ENCODE measurements at places on chromosomes 5 and 9.

DNA sequence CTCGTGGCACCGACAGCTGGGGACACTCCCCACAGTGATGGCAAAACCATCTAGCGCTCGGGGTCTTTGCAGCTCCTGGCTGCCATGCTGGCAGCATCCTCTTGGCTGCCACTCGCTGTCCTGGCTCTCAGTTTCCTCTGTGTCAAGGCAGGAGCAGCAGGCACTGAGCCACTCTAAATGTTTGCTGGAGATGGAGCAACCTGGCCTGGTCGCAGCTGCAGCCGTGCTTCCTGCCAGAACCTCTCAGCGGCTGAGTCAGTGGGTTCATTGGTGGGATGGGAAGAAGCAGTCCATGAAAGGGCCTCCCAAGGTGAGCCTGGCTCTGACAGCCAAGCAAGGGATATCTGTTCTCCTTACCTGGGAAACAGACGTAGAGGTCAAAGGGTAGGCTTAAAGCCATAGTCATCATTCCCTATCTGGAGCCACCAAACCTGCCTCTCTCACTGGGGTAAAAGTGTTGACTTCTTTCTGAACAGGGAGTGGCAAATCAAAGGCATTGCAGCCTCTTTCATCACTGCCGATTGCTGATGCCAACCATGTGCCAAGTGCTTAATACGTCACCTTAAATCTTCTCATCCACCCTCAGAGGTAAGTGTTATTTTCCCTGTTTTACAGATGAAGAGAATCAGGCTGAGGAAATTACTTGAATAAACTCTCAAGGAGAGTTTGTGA is 304.8 kb upstream of the ZNF462 start:
- DNase-seq, result no peak

GRCh38 chr5:156759156-156759555 is 90.9 kb upstream of the PPP1R2B start:
- no peak for DNase-seq

DNA sequence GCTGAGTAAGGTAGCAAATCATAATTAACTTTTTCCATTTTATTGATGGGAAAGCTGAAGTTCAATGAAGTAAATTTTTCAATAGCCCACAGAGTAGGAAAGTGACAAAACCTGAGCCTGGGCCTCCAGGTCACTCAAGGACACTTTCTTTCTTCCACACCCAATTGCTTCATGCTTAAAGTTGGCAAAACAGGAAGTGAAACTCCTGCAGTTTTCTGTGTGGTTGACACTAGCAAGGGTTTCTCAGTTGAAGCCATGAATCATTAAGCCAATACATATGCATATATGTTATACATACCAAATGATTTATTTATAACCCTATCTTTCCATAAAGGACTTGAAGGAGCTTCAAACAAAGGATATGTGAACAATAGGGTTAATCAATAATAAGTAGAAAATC is 13.9 kb downstream of the TLR4 start:
- no peak for DNase-seq

DNA sequence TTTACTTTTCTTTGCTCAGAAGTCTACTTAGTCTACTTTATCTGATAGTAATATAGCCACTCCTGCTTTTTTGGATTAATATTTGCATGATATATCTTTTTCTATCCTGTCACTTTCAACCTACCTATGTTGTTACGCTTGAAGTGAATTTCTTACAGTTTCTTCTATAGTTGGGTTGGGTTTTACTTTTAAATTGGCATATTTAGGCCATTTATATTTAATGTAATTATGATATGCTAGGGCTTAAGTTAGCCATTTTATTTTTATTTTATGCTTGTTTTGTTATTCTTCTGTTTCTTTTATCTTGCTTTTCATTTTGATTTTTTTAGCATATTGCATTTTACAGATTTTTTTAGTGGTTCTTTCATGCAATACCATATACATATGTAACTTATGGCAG is 164.7 kb downstream of the AOPEP start:
- no peak for DNase-seq

- DNase-seq, result no peak
These were observed 15.6 kb upstream of the ACSL6 start for GRCh38 chr5:132027027-132027426.

DNA sequence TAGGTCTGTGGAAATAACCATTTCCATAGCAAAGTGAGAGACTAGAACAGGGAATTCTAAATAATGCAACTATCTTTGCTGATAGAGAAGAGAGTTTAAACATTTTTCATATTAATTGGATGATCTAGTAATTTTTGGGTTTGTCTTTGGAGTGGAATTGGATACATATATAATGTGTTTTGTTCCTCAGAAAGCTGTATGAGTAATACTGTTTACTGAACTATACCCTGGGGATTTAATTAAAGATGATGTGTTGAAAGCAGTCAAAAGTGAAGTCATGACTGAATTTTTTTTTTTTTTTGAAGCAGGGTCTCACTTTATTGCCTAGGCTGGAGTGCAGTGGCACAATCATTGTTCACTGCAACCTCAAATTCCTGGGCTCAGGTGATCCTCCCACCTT is 17.9 kb downstream of the FER start:
- DNase-seq, result no peak

GRCh38 chr5:172548311-172548731 is 92.7 kb upstream of the NEURL1B start:
- DNase-seq, result no peak

DNA sequence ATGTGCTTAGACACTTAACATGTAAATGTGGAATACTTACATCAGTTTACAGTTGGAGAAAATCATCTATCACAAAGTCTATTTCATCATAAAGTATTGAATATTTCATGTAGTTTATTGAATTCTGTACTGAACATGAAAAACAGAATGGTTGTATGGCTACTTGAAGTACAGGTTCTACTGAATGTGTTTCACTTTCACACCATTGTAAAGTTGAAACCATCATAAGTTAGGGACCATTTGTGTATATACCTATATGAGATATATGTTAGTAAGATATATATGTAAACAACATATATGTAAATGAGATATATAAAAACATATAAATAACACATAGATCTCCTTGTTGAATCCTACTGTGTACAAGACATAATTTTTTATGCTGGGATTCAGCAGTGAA is 63.0 kb upstream of the TAF11L2 start:
- no peak for DNase-seq

- no peak for DNase-seq
These were observed 890 bp downstream of the PIK3R1 start for GRCh38 chr5:68216245-68217046.

DNA sequence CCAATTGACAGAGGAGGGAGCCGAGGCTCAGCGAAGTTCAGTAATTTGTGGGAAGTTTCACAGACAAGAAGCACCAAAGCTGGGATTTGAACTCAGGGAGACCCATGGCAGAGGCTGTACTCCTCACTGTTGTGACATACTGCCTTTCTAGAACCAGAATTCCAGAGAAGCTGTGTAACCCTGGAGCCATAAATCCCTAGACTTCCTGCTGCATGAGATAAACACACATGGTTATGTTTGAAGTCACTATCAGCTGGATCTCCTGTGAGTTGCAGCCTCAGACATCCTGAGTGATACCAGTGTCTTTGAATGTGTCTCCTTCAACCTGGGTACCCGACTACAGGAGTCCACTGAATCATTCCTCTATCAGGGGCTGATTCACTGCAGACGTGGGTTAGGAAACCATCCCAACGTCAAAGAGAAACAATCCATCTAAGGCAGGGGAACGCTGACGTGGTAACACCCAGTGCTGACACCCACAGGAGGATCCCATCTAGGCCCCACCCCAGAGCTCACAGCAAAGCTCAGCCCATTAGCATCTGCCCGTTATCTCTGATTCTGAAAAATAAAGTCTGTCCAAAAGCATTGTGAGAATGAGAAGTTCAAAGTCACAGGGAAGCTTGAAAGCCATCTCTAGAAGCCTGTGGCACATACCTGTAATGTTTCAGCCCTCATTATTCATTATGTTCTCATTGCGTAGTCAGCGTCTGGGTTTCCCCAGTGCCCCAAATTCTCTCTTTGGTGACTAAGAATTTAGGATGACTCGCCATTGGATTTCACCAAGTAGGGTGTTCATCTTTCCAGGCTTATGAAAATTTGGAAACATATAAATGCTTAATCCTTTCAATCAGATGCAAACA is 36.3 kb upstream of the BASP1 start:
- no peak for DNase-seq

- DNase-seq, result no peak
These were observed 228.1 kb upstream of the DAPK1 start for GRCh38 chr9:87269296-87270176.

DNA sequence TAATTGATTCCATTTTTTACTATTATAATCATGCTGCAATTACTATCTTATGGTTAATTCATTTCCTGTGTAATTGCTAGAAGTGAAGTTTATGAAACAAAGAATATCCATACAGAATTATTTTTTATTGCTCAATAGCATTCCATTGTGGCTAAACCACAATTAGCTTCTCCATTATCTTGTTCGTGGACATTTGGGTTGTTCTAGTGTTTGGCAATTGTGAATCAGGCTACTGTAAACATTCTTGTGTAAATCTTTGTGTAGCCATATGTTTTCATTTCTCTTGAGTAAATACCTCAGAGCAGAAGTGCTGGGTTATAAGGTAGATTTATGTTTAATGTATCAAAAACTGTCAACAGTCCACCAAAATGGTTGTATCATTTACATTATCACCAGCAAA is 341.1 kb downstream of the MAT2B start:
- no peak for DNase-seq

Measured in stimulated activated CD4-positive, alpha-beta T cell treated with anti-CD3 and anti-CD28 coated beads, Interleukin-2, amount 100 ng/mL, for 4 hours (primary cell).